ENCODE measurements at places on chromosomes 5 and 9. TPM values are rescaled to one million over a fixed set of nuclear protein-coding genes. Genes with fewer than 3 reads are reported as not detected.
A peak's percentile ranks its signal among the peaks of the same experiment; 100 is the strongest.

DNA sequence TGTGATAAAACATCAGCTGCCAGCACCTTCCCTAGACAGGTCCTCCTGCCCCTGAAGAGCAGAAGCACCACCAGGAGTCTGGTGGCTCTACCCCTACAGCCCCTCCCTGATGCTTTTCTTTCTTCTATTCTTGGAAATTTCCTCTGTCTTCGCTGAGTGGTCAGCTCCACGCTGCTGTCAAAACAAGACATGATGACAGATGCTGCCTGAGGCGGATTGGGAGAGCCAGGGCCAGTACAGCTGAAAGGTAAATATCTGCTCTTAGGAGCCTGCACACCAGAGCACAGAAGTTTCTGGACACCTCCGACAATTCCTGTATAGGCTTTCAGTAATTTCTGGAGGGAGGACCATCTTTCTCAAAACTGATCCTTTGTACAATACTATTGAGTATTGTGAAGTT, 4.7 kb upstream of the OR1Q1 start:
- DNase-seq = no peak

- no peak for DNase-seq
These were observed 55.3 kb upstream of the MTAP start for GRCh38 chr9:21747175-21747574.

The AK1 gene
- 85.9 TPM for polyA plus RNA-seq

DNA sequence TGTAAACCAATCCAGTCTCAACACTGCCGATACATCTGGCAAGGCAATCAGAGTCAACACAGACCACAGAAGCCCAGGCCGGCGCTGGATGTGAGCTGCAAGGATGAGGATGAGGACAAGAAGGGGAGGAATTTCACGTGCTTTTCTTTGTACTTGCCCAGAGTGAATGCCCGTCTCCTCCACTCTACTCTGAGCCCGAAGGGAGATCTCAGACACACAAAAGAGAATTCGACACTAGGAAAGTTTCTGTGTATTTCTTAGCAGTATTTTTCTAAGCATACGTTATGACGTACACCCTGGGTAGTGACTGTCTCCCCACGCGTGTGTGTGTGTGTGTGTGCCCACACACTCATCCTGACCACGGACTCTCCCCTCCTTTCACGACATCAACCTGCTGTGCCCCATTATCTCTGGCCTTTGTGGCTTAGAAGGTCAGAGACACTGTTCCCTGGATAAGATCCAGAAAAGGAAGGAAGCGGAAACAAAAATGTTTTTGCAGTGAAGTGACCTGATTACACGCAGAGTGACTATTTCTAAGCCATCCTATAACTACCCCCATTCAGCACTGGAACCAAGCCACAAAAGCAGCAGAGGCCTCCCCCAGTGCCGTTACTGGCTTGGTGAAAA, 227.3 kb upstream of the DAPK1 start:
- DNase-seq = no peak

GRCh38 chr5:112935675-112936074, 13.6 kb upstream of the REEP5 start:
- DNase-seq = no peak

The PCA3 gene
- 0.60 TPM for polyA plus RNA-seq

- no peak for DNase-seq
These were observed 616.4 kb upstream of the NUDT12 start for GRCh38 chr5:104178829-104179456.

DNA sequence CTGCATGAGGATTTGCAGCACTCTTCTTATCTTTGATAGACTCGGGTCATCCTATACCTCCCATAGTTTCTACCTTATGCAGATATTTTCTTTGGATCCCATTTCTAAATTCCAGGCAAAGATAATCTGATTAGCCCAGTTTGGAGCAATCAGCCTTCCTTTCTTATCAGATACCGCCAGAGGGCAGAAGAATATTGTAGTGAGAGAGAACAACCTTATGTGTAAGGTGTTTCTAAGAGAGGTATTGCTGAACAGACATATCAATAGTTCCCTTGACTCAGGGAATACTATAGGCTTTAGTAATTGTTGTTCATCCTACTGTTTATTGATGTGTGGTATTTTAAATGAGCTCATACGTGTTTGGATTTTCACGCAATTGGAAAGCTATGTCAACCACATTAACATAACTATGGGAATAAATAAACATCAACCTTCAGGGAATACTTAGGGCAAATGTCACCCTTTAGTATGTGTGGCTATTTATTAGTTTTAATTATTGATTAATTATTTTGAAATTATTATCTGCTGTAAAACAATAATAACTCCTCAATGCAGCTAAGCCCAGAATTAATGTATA, 1435.2 kb upstream of the CDH9 start:
- no peak for DNase-seq

- no peak for DNase-seq
These were observed 57.6 kb upstream of the GRAMD2B start for GRCh38 chr5:126365446-126366198.

- DNase-seq = no peak
These were observed 23.2 kb upstream of the RNF20 start for GRCh38 chr9:101510459-101510858.

The SPOCK1 gene
- polyA plus RNA-seq = 2.4 TPM

GRCh38 chr9:129626079-129626624, at the start of gene NTMT1:
Gene NTMT1 (plus strand): TSS chr9:129626163. CDS start chr9:129632704, 6,541 bp downstream.
- peak; percentile 94 for DNase-seq

The TMEM171 gene
- 46.8 TPM for polyA plus RNA-seq

- no peak for DNase-seq
These were observed 53.8 kb downstream of the NIM1K start for GRCh38 chr5:43245724-43246385.

The PITX1 gene
- 6.3 TPM for polyA plus RNA-seq

The SHOC1 gene
- polyA plus RNA-seq = not detected

DNA sequence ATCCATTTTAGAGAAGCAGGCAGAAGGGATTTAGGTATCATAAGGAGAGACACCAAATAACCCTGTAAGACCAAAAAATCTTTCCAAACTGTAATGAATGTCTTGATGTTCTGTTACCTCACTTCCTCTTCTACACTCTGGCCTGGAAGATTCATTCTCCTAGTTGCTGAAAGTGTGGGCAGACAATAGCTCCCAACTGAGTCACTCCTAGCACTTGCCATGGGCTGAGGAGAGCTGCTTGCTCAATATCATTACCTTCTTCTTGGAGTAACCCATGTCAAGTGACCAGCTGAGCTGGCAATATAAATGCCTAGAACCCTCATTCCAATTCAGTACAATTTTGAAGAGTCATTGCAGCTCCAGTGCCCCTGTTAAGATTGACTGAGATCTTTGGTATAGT, 1985.5 kb upstream of the CDH6 start:
- DNase-seq = no peak

The TLX3 gene
- not detected for polyA plus RNA-seq

Data from sigmoid colon (tissue), 7 donors.